ENCODE measurements at places on chromosomes 11 and 22.

- DNase-seq: no peak
Measured at GRCh38 chr11:107665018-107665417, 46.8 kb downstream of the SLN start.

GRCh38 chr22:35533365-35534029, 7.1 kb upstream of the RASD2 start:
- DNase-seq: no peak

DNA sequence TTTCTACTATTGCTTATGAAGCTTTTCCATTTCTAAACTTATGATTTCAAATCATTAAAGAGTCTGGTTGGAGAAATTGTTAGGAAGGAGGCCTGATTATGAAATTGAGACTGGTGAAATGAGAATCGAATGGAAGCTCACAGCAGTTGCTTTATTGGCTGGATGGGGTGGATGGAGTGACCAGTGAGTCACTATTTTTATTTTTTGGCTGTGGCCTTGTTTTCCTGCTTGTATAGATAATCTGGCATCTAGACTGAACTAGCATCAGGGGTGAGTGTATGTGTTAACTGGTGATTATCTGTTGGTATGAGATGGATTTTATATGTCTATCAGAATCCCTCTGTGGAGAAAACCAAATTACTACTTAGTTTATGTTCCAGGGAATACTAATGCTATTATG, 36.2 kb downstream of the UVRAG start:
- peak; percentile 80 for DNase-seq

DNA sequence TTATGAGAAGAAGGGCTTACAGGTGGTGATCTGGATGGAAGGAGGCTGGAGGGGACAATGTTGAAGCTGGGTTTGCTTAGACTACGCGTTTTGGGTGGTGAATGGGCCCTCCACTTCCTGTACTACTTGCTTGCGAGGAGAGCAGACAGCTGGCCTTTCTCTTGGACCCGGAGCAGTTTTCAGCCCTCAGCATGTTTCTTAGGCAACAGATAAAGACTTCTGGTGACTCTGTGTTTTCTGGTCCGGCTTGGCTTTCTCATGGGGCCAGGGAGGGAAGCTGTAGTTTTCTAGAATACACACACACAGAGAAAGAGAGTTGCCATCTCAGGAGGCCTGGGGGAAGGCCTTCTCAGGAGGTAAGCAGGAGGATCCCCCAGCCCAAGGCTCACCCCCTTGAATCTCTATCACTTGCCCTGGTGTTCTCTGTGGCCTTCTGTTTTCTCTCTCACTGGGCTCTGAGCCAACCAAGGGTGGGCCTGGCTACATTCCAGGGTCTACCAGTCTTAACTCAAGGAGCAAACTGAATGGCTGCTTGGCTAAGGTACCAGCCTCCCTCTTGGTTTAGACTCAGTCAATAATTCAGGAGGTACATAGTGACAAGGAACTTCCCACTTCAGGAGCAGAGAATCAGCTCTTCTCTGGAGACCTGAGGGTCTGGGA, 2.4 kb downstream of the CCS start:
- DNase-seq: peak; percentile 61

GRCh38 chr11:92867913-92868619, 101.4 kb upstream of the MTNR1B start:
- DNase-seq: no peak

GRCh38 chr11:117187007-117187406, 8.5 kb downstream of the SIDT2 start:
- DNase-seq: no peak

DNA sequence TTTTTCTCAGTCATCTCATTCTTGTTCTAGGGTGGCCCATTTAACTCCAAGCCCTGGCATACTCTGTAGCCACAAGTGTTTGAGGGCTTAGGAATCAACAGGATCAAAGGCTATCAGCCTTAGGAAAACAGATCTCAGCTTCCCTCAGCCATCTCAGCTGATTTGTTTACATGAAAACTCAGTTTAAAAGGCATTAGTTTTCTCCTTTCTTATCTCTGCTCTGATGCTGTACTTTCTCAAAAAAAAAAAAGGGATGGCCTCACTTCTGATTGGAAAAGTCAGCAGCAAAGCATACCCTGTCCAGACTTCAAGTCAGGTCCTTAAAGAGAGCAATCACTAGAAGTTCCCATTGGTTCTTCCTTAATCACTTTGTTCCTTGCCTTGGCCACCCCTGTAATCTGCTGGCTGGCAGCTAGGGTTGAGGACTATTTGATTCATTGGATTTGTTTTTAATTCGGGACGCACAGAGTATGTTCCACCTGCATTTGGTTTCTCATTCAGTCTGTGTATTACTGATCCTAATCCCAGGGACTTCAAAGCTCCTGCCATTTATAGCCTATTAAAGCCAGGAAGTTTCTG, 102.8 kb downstream of the EXT2 start:
- no peak for DNase-seq

GRCh38 chr22:42637555-42637954, 2.8 kb downstream of the ATP5MGL start:
- no peak for DNase-seq

- no peak for DNase-seq
Measured at GRCh38 chr11:64563966-64564365, 27.1 kb upstream of the SLC22A12 start.

- DNase-seq: no peak
Measured at GRCh38 chr22:42184852-42185251, 54.2 kb upstream of the CYP2D6 start.

DNA sequence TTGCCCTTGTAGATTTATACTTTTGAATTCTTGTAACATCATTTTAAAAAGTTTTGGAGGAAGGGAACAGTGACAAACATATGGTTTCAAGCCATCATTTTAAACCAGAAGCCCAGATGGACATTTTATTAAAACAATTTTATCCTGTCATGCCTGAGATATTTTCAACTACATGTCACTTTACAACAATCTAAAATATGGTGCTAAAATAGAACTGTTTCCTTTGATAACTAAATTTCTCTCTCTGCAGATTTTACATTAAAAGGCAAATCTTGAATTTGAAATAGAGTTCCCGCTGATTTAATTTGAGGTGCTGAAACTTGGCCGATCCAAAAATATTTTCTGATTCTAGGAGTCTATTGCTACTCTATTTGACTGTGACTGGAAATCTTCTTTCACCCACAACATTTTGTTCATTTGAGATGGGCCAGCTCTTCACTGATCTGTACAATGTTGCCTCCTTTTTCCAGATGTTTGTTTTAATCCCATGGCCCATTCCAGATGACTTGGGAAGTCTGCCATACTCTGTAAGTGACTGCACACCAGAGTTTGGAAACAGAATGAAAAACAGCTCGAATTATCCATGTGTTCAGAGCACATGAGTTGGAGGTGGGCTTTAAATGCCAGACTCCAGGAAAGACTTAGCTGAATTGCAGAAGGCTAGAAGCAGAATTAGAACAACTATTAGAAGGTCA, 402.5 kb downstream of the TMEM135 start:
- DNase-seq: no peak

DNA sequence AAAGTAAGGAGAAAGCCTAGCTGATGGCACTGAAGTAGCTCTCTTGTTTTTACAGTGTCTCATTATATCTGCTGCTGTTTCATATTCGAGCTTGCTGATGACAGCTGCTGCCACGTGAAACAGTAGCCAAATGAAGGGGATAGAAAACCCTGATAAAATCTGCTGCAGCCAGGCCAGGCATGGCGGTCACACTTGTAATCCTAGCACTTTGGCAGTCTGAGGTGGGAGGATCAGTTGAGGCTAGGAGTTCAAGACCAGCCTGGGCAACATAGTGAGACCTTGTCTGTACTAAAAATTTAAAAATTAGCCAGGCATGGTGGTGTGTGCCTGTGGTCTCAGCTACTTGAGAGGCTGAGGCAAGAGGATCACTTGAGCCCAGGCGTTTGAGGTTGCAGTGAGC, 13.4 kb downstream of the IFT46 start:
- DNase-seq: no peak

Measured in OCI-M1 (cell line).